ENCODE measurements at places on chromosomes 12 and 14.

DNA sequence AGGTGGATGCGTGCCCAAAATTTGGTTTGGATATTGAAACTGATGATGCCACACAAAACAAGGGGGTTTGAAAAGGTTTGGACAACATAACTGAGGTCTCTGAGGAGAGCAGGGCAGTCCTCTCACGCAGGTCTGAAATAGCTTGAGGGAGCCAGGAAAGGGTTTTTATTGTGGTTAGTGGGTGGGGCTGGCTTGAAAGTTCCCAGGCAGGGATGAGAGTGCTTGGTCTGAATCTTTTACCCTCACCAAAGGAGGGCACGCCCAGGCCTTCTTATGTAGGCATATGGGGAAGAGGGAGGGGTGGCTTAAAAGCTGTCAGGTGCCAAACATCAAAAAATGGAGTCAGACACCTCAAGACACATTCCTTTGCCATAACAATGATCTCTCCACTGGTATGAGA is 493.1 kb upstream of the CCDC196 start:
- no peak for DNase-seq

GRCh38 chr12:124923905-124924734 is 9.7 kb upstream of the UBC start:
- DNase-seq: peak; percentile 91

GRCh38 chr12:56103823-56104108 is 593 bp upstream of the PA2G4 start:
- DNase-seq: no peak

GRCh38 chr14:65263177-65263788 is 149.2 kb upstream of the FUT8 start:
- no peak for DNase-seq

- DNase-seq: no peak
Measured at GRCh38 chr14:39442293-39442692, 10.1 kb upstream of the FBXO33 start.

- DNase-seq: no peak
Measured at GRCh38 chr12:43112101-43112920, 439.7 kb downstream of the ADAMTS20 start.

- no peak for DNase-seq
Measured at GRCh38 chr12:130552483-130552996, 163.6 kb downstream of the RIMBP2 start.

- no peak for DNase-seq
Measured at GRCh38 chr14:64768401-64769095, 64.3 kb downstream of the PLEKHG3 start.

DNA sequence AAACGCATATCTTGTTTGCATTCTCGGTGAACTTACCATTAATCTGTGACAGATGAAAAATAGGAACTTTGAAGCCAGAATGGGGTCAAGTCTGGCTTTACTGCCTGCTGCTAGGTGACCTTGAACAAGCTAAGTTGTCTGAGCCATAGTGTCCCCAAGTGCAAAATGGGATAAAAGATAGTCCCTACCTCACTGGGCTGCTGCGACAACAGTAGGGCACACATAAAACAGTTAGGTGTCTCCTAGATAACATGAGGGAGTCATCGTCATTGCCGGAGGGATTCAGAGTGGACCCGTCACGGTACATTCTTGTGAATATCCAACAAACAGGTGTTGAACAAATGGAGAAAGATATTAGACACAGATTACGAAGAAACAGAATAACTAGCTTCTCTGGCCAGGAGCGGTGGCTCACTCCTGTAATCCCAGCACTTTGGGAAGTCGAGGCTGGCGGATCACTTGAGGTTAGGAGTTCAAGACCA is 71.2 kb downstream of the NINJ2 start:
- DNase-seq: peak; percentile 30

- DNase-seq: no peak
Measured at GRCh38 chr12:4272424-4273272, 914 bp upstream of the CCND2 start.

DNA sequence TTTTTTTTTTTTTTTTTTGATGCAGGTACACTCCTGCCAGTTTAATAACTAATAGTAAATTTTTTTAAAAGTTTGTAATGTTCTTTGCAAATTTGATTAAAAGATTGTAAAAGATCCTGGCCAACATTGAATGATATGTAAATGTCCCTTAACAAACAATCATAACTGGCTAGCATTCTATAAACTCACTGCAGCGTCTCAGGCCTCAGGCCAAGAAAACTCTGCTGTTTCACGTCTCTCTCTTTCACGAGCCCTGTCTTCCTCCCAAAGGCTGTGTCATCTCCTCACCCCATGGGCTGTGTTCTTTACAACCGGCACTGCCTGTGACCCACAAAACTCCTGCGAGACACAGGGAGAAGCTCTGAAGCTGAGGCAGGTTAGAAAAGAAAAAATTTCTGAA is 103.3 kb downstream of the NUAK1 start:
- DNase-seq: no peak

- DNase-seq: no peak
Measured at GRCh38 chr12:106769078-106769477, 5.4 kb upstream of the RIC8B start.

GRCh38 chr14:100570726-100571454 is 16.3 kb downstream of the BEGAIN start:
- no peak for DNase-seq

DNA sequence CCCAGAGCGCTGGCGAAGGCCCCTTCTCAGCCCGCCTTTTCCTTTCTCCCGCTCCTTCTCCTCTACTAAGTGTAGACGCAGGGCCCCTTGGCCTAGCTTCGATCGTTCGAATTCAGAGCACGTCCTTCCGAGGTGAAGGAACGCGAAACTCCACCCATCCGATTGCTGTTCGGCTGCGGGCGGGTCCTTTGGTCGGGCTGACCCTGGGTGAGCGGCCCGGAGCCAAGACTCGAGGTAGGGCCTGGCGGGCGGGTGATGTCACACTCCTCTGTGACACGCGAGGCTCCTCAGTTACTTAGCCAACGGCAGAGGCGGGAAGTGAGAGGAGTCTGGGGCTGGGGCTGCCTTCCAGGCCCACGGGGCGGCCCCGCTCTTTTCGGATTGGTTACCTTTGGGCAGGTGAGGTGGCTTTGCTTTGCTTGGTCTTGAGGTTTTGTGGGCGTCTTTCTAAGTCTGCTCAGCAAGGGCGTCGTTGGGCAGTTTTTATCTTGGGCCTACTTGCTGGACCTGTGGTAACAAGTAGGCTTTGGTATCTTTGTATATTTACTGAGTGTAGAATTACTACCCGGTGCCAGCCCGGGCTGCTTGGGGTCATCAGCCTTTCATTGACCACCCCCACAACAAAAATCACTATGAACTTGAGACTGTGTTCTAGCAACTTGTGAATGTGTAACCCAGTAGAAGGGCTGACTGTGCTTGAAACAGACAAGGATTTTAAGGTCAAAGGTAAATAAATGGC is 694 bp downstream of the TMBIM6 start:
- peak; percentile 85 for DNase-seq

DNA sequence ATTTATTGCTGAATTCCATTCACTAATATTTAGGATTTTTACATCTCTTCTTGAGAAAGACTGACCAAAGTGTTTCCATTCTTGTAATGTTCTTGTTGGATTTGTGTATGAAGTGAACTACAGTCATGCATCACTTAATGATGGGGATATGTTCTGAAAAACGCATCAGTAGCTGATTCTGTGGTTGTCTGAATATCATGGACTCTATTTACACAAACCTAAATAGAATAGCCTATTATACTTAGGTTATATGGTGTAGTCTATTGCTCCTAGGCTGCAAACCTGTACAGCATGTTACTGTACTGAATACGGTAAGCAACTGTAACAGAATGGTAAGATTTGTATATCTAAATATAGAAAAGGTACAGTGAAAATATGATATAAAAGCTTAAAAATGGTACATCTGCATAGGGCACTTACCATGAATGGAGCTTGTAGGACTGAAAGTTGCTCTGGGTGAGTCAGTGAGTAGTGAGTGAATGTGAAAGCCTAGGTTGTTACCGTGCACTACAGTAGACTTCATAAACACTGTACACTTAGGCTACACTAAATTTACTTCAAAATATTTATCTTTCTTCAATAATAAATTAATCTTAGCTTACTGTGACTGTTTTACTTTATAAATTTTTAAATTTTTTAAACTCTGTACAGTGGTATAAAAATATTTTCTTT is 27.6 kb upstream of the P2RX4 start:
- no peak for DNase-seq

DNA sequence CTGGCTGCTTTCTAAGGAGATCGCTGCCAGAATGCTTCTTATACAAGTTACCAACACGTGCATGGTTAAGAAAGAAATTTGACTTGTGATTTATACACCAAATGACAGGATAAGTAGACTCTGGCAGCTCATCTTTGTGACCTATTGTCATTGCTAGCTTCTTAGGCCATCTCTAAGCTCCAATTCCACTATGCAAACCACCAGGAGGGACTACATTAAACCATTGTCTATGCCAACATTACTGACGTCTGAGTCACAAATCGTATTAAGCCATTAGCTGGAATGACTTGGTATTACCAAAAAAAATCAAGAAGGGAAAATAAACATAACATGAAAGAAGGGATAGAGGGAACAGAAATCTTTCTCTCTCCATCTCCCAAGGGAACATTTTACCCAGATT is 15.8 kb upstream of the VPS33A start:
- DNase-seq: no peak

DNA sequence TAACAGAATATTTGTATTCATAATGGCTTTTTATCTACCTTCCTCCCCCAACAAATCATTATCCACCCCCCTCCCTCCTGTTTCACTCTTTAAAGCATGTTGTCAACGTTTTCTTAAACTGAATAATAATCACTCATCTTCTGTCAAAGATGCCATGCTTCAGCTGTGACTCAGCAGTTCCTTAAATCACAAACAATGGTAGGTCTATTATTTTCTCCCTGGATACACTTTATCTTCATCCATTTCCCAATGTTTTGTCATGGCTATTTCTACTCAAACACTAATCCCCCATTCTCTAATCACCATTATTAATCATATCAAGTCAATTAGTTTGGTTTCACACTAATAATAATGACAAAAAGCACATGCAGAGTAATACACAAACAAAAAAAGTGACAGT is 6.5 kb downstream of the CLEC12B start:
- DNase-seq: no peak

DNA sequence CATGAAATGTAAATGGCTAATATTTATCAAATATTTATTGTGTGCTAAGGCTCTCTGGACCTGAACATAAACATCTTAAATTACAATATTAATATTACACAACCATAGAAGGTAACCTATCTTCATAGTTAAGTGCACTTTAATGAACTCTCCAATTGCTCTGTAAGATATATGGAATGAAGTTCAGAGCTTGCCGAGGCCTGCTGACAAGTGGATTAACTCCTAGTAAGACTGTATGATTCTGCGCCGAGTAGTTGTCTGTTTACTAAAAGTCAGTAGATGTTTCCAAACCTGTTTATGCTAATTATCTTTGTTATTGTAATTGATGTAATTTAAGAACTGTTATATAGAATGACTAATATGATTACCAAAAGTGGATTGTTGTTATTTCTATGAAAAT is 77.2 kb downstream of the PTPRR start:
- no peak for DNase-seq

- DNase-seq: no peak
Measured at GRCh38 chr14:56752428-56752827, 57.9 kb downstream of the OTX2 start.

DNA sequence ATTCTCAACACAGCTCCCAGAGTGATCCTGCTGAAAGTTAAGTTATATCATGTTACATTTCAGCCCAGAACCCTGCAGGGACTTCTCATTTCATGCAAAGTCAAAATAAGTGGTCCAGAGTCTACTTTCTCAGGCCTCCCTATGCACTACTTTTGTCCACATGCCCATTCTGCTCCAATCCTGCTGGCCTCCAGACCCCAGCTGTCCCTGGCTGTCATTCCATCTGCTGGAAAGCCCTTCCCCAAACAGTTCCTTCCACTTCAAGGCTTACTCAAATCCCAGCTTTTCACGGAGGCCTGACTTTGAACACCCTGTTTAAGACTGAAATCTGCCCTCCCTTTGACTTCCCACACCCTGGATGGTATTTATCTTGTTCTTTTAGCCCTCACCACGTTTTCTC is 109.8 kb upstream of the DNM1L start:
- no peak for DNase-seq

DNA sequence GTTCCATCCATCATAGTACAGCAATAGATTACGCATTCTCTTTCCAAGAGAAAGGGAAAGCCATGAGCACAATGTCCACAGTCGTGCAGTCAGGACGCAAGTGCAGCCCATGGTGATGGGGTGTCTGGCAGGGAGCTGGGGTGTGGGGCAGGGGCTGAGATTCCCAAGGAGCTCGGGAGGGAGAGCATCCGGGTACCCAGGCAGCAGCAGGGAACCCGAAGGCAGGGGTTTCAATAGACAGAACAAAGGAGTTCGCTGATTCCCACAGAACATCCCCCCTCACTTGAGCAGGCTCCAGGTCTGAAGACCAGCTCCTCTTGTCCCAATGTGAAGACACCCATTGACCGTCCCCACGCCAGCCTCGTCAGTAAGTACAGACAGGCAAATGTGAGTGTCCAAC is 13.5 kb downstream of the ANHX start:
- DNase-seq: no peak

DNA sequence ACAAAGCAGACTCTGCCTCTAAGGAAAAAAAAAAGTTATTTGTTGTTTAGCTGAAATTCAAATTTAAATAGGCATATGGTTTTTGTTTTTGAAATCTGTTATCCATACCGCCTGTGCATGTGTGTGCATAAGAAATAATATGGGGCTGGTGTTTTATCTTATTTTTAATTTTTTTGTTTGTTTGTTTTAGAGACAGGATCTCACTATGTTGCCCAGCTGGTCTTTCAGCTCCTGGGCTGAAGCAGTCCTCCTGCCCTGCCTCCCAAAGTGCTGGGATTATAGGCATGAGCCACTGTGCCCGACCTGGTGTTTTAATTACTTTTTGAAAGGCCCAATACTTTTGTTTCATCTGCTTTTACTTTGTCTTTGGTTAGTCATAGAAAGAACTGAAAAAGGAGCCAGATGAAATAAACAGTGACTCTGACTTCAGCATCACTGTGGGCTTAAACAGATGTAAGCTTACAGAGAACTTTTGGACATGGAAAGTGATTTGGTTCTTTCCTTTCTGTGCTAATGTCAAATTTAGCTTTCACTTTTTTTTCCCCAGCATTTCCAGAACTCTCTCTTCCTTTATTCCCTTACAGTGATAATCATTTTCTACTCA is 37.2 kb downstream of the SUPT16H start:
- no peak for DNase-seq

GRCh38 chr12:93592641-93593406 is 20.3 kb downstream of the SOCS2 start:
- no peak for DNase-seq

DNA sequence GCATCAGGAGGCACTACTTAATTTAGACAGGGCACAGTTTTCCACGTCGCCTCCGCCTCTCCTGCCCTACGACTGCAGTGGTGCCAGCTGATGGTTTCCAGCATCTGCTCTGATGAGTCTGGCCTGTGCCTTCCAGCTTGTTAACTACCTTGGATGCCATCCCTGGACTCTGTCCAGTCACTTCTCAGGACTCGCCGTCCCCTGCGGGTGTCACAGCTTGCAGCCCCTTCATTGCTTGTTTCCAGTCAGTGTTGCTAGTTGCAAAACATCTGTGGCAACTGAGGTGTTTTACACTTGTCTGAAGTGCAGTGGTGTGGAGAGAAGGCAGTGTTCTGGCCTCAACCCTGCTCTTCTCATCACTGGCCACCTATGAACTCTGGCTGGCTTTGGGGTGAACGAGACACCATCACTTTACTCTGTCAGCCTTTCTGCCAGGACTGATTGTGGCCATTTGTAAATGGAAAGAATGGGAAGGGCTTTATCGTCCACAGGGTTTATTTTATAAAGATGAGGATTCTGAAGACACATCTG is 8.3 kb downstream of the ADGRD1 start:
- no peak for DNase-seq

- no peak for DNase-seq
Measured at GRCh38 chr12:65279369-65280112, 1.1 kb downstream of the MSRB3 start.

Data from PC-9 (cell line).